ENCODE measurements at places on chromosomes 13 and 19.

GRCh38 chr19:42466521-42467182 is 23.9 kb upstream of the CXCL17 start:
- DNase-seq = no peak

- no peak for DNase-seq
Observed at GRCh38 chr13:80906860-80907259, 565.9 kb upstream of the SPRY2 start.

- DNase-seq = no peak
Observed at GRCh38 chr13:43528992-43529391, 257.8 kb downstream of the ENOX1 start.

GRCh38 chr13:39034085-39034484 is 3.8 kb downstream of the PROSER1 start:
- DNase-seq = no peak

DNA sequence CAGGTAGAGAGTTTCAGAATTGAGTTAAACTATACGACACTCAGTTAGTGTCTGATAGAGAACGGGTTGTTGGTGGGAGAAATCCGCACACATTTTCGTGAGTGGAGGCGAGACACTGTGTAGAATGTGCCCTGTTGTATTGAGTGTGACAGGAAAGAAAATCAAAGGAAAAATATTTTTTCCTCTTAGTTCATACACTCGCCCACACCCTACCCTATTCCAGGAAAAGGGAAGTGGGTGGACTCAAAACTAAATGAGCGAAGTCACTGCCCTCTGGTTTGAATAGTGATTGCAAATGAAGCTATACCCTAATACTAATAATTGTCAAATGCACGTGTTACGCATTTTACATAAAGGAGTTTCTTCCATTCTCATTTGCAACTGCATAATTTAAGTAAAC is 2.0 kb downstream of the ZNF347 start:
- no peak for DNase-seq

- DNase-seq = no peak
Observed at GRCh38 chr13:79932556-79932955, 408.4 kb downstream of the SPRY2 start.

DNA sequence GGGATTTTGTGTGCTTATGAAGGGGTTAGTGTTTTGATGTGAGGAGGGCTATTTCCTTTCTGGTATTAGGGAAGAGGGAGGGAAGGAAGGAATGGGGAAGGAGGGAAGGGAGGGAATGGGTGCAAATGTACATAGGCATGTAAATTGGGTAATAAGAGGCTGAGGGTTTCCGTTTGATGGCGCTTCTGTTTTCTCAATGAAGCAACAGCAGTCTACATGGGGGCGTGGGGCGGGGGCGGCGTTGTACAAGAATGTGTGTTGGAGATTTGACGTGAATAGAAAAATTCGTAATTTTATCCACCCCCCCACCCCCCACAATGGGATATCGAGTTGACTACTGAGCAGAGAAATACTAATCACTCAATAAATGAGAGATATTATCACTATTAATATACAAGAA is 52.5 kb downstream of the PDS5B start:
- no peak for DNase-seq

GRCh38 chr19:48565090-48565489 is 13.1 kb downstream of the SULT2B1 start:
- no peak for DNase-seq

DNA sequence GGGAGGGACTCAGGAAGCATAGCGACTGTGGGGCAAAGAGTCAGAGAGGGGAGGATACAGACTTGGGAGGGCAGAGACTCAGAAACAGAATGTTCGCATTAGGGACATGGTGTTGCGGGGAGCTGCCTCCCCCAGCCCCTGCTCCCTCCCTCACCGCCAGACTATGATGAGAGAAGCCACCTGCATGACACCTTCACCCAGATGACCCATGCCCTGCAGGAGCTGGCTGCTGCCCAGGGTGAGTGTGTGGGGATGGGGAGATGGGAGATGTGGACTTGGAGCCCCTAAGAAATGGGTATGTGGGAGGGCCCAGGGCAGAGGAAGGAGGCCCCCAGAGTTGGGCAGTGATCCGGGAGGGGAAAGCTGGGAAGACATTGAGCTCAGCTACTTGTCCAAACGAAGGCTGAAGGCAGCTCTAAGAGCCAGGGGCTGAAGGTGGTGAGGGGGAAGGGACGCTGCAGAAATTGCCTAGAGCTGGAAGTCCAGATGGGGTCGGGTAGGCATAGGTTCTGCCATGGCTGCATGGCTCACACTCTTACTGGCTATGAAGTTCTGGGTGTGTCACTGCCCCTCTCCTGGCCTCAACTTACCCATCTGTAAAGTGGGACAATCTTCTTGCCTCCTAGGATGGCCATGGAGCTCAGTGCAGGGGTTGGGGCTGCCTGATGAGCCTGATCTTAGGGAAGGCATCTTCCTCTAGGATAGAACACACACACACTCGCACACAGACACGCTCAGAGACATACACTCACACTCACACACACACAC is 1.4 kb downstream of the SPACA6 start:
- no peak for DNase-seq

- peak; percentile 85 for DNase-seq
Observed at GRCh38 chr19:12847159-12848139, 9.1 kb downstream of the MAST1 start.

DNA sequence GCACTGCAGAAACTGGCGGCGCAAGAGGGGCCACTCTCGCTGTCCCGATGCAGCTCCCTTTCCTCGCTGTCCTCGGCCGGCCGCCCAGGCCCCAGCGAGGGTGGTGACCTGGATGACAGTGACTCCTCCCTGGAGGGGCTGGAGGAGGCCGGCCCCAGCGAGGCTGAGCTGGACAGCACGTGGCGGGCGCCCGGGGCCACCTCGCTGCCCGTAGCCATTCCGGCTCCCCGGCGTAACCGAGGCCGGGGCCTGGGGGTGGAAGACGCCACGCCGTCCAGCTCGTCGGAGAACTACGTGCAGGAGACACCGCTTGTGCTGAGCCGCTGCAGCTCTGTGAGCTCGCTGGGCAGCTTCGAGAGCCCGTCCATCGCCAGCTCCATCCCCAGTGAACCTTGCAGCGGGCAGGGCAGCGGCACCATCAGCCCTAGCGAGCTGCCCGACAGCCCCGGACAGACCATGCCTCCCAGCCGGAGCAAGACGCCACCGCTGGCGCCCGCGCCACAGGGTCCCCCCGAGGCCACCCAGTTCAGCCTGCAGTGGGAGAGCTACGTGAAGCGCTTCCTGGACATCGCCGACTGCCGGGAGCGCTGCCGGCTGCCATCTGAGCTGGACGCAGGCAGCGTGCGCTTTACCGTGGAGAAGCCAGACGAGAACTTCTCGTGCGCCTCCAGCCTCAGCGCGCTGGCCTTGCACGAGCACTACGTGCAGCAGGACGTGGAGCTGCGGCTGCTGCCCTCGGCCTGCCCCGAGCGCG is 12.4 kb downstream of the C19orf25 start:
- DNase-seq = no peak

DNA sequence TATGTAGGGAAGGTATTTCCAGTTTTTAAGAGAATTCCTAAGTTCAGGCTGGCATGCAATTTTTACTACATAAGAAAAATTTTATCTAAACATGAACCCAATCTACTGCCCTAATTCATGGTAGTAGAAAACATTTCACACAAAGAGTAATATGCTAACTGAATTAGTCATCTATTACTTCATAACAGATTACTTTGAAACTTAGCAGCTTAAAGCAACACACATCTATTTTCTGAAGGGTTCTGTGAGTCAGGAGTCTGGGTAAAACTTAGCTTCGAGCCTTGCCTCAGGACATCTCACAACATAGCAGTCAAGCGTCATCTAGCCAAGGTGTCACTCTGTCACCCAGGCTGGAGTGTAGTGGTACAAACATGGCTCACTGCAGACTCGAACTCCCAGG is 537.5 kb downstream of the DCT start:
- no peak for DNase-seq

DNA sequence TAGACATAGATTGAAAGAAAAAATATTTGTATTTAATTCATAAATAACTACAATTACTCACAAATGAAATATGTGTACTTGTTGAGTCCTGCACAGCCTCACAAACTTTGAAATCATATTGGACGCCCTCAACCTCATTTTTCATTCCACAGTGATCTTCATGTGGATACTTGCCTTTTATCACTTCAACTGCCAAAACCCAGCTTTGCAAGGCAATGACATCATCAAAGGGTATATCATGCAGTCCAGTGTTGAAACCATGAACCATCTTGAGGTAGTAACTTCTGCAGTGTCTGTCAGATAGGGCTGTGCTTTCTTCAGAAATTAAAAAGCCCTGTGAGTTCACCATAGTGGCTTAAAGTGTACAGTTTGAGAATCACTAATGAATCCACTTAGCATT is 82.2 kb downstream of the HS6ST3 start:
- no peak for DNase-seq

- no peak for DNase-seq
Observed at GRCh38 chr19:4521888-4522242, 3.6 kb upstream of the PLIN4 start.

- DNase-seq = no peak
Observed at GRCh38 chr13:21883713-21884112, 212.8 kb downstream of the FGF9 start.

GRCh38 chr13:50654331-50654730 is 189.2 kb downstream of the DLEU7 start:
- no peak for DNase-seq

- DNase-seq = no peak
Observed at GRCh38 chr19:19751846-19752245, 18.9 kb upstream of the ZNF14 start.

- peak; percentile 37 for DNase-seq
Observed at GRCh38 chr13:114067381-114067885, 65.0 kb downstream of the RASA3 start.

GRCh38 chr13:111486331-111486730 is 165.9 kb downstream of the TEX29 start:
- no peak for DNase-seq

DNA sequence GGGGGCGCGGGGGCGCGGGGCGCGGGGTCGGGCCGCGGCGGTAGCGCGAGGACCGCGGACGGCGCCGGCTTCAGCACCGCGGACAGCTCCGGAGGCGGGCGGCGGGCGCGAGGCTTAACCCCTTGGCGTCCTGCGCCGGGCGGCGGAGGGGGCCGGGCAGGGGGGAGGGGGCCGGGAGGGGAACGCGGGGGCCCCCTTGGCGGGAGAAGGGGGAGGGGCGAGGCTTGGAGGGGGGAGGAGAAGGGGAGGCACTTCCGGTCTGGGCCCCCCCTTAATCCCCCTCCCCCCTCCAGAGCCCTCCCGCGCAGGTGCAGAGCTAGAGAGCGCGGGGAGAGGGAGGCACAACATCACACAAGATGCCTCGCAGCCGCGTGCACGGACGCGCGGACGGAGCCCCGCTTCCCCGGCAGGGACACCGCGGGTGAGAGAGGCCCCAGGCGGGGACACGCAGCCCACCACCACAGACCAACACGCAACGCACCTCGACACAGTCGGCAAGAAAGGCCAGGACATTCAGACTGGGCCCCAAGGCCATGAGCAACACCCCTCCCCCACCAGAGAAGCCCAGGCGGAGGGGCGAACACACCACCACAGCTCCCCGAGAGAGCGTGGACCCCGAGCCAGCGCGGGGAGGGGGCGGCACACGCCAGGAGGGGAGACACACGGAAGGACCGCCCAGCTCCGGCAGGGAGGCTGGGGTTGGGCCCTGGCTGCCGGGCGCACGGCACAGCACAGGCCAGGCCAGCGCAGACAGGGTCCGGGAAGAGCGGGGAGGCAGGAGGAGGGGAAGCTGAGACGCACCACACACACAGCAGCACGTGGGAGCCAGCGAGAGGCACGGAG is 24.1 kb downstream of the SHANK1 start:
- DNase-seq = peak; percentile 9

DNA sequence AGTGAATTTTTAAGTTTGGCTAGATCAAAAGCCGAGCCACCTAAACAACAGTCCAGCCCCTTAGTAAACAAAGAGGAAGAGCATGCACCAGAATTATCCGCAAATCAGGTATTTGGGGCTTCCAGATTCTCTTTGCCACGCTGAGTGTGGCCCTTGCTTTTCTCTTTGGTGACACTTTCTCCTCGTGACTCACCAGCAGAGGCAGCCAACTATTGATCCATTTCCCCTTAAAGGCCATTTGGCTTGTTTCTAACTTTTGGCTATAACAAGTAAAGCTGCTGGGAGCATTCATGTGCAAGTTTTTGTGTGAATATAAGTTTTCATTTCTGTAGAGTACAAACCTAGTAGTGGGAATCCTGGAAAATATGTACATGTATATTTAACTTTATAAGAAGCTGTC is 17.6 kb upstream of the WDR88 start:
- no peak for DNase-seq

GRCh38 chr13:72127031-72127430 is 260.0 kb upstream of the DACH1 start:
- DNase-seq = no peak

- DNase-seq = no peak
Observed at GRCh38 chr13:99545361-99545760, 44.1 kb downstream of the TM9SF2 start.

Measured in CD4-positive, alpha-beta T cell treated with Interleukin-17A for 4 hours (primary cell).